ENCODE measurements at places on chromosomes 5 and 9.

- no peak for DNase-seq
These were observed 41.2 kb downstream of the DBH start for GRCh38 chr9:133677126-133678010.

- no peak for DNase-seq
These were observed 264.9 kb upstream of the EFNA5 start for GRCh38 chr5:107935645-107936044.

- no peak for DNase-seq
These were observed 304.6 kb downstream of the SLCO4C1 start for GRCh38 chr5:101991486-101991885.

DNA sequence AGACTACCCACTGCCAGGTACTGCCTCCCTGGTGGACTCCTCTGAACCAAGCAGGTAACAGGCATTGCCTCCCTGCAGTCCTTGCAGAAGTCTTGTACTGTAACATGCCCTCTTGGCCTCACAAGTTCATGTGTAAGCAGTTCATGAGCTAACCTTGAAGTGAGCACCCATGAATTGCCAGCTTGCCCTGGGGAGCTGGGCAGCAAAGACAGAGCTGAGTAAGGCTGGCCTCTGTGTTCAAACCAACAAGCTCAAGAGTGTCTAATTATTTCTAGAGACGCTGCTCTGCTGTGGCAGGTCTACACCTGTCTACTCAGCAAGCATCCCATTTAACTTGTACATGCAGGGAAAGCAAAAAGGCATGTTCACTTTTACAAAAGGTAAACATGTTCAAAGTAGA, 113.5 kb downstream of the FEM1C start:
- DNase-seq, result no peak
